ENCODE measurements at places on chromosomes 13 and 19. TPM values are rescaled to one million over a fixed set of nuclear protein-coding genes. Genes with fewer than 3 reads are reported as not detected.

Gene CYP4F12
- total RNA-seq = 4.4 TPM

Gene EPSTI1
- 0.69 TPM for total RNA-seq

Gene KIR3DL1
- not detected for total RNA-seq

Gene HNRNPM
- total RNA-seq = 298 TPM

Gene METTL21C
- not detected for total RNA-seq

- H3K27ac ChIP-seq = no peak overlapping the region
- H3K36me3 ChIP-seq = peaks cover under 1% of the 10 kb centered on the region
- no peak overlapping the region for H3K4me3 ChIP-seq
Measured at GRCh38 chr13:24899601-24900000, 135.6 kb downstream of the RNF17 start.

DNA sequence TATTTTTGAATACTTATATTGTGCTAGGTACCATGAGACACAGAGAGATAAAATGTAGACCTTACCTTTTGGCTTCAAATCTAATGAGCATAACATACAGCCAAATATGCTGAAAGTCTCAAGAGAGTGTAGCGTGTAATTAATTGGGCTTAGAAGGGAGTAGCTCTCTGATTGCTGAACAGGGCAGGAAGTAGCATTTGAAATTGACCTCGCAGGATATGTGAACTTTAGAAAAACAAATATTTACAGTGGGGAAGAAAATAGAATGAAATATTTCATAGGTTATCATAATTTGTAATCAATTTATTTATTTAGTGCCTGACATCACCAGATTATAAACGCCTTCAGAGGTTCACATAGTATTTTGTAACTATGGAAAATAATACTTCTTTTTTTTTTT, 327.1 kb downstream of the RFC3 start:
- no peak overlapping the region for H3K27ac ChIP-seq
- H3K4me3 ChIP-seq = no peak overlapping the region
- DNase-seq = no peak
- no peaks in the 10 kb centered on the region for H3K27me3 ChIP-seq
- H3K4me1 ChIP-seq = no peaks in the 10 kb centered on the region
- H3K36me3 ChIP-seq = no peaks in the 10 kb centered on the region

- H3K27ac ChIP-seq = no peak overlapping the region
- no peaks in the 10 kb centered on the region for H3K27me3 ChIP-seq
- peaks cover under 1% of the 10 kb centered on the region for H3K4me1 ChIP-seq
Measured at GRCh38 chr13:99600318-99600717, 99.0 kb downstream of the TM9SF2 start.

DNA sequence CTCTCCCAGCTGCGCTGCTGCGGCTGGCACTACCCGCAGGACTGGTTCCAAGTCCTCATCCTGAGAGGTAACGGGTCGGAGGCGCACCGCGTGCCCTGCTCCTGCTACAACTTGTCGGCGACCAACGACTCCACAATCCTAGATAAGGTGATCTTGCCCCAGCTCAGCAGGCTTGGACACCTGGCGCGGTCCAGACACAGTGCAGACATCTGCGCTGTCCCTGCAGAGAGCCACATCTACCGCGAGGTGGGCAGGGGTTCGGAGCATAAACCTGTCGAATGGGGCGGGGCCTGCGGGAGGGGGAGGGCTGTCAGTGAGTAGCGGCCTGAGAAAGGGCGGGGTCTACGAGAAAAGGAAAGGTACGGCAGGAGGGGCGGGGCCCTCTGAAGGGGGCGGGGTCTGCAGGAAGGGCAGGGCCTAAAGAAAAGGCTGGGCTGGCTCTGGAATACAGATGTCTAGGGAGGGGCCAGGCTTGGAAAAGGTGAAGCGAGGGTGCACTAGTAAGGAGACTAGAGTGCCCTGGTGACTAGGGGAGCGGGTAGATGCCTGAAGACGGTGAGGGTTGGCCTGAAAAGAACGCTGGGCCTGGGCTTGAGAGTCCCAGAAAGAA, 3.6 kb downstream of the CD37 start:
- H3K36me3 ChIP-seq = peaks cover 11% of the 10 kb centered on the region
- H3K4me3 ChIP-seq = no peak overlapping the region
- H3K4me1 ChIP-seq = peaks cover 6% of the 10 kb centered on the region
- no peaks in the 10 kb centered on the region for H3K27me3 ChIP-seq

GRCh38 chr13:46982856-46983582, 86.2 kb upstream of the HTR2A start:
- H3K4me1 ChIP-seq = no peaks in the 10 kb centered on the region
- H3K27ac ChIP-seq = no peak overlapping the region
- no peaks in the 10 kb centered on the region for H3K36me3 ChIP-seq
- 0 out of 2 replicates have a peak, but pooled peaks cover 9% of the 10 kb centered on the region for H3K27me3 ChIP-seq
- H3K4me3 ChIP-seq = no peak overlapping the region

GRCh38 chr19:459724-460511, 915 bp downstream of the SHC2 start:
- peaks cover 7% of the 10 kb centered on the region for H3K4me1 ChIP-seq
- no peaks in the 10 kb centered on the region for H3K36me3 ChIP-seq
- H3K27me3 ChIP-seq = no peaks in the 10 kb centered on the region
- H3K27ac ChIP-seq = peak overlapping the region; percentile 62

DNA sequence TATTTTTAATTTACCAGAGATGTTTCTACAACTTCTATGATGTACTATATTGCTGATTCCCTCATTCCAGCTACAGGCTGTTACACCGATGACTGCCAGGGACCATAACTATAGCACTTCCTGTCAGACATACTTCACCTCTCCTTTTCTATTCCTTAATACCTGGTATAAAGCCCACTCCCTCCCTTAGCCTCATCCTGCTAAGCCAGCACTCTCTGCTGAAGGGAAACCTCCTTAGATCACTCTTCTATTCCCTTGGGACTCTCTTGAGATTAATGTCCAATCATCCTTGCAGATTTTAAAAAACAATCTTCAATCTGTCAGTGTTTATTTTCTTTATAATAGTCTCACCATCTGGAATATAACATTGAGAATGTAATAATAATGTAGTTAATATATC, 127.9 kb downstream of the DIAPH3 start:
- H3K36me3 ChIP-seq = no peaks in the 10 kb centered on the region
- H3K4me1 ChIP-seq = no peaks in the 10 kb centered on the region
- no peak for DNase-seq
- H3K4me3 ChIP-seq = no peak overlapping the region
- H3K27me3 ChIP-seq = no peaks in the 10 kb centered on the region

DNA sequence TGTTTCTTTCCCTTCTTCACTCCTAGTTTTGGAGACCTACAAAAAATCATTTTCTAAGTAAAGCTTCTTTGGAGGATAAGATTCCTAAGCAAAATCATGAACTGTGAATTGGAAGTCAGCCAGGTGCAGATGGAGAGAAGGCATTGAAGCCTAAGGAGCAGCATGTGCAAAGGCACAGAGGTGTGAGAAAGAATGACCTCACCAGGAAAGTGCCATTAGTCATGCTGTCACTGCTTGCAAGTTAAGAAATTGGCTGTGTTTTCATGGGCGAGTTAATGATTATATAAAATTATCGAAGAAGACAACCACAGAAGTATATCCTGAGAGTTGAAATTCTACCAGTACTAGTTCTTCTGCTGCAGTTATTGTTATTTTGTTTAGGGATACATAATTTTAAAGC, 80.3 kb upstream of the KLHL1 start:
- no peaks in the 10 kb centered on the region for H3K27me3 ChIP-seq
- H3K4me1 ChIP-seq = no peaks in the 10 kb centered on the region
- H3K4me3 ChIP-seq = no peak overlapping the region
- no peak overlapping the region for H3K27ac ChIP-seq
- no peaks in the 10 kb centered on the region for H3K36me3 ChIP-seq
- no peak for DNase-seq

DNA sequence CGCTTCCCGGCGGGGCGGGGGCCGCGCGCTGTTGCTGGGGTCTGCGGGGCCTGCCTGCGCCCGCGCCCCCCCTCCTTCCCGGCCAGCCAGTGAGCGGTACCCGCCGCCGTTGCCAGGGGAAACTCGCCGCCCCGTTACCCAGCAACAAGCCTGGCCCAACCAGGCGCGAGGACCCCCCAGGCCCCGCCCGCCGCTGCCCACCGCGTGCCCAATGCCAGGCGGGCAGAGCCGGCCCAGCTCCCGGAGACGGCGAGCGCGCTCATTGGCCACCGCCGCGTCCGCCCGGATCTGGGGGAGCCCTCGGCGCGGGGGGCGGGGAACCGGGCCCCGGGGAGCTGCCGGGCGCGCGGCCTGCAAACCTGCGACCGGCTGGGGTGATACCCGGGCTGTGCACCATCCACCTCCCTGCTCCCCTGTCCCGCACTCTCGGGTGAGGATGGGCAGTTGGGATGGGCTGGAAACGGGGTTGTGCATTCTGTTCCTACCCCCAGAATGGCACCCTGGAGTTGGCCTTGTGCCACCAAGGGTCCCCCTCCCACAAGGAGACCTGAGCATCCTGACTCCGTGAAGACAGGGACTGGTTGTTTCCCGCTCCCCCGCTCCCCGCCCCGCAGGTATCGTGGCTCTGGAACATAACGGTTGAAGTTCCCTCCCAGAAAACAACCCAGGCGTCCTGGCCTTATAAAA, 8.8 kb upstream of the BBC3 start:
- H3K4me1 ChIP-seq = peaks cover 26% of the 10 kb centered on the region
- no peaks in the 10 kb centered on the region for H3K27me3 ChIP-seq
- no peaks in the 10 kb centered on the region for H3K36me3 ChIP-seq

DNA sequence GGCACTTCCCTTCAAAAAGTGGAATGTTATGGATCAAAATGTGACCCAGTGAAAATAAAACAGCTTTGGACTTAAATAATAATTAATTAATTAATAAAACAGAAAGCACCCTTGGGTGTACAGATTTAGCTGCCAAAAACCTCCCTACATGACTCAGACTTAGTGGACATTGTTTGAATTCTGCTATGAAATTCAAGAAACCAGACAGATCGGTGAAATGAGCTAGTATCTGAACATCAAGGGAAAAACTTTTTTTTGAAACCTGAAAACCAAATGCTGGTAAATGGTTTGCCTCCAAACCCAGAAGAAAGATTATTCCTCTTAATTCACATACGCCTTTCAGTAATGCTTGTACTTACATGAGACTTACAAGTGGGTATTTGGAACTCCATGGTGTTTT, 33.5 kb downstream of the SOX21 start:
- H3K27ac ChIP-seq = no peak overlapping the region
- H3K36me3 ChIP-seq = no peaks in the 10 kb centered on the region
- no peak overlapping the region for H3K4me3 ChIP-seq

DNA sequence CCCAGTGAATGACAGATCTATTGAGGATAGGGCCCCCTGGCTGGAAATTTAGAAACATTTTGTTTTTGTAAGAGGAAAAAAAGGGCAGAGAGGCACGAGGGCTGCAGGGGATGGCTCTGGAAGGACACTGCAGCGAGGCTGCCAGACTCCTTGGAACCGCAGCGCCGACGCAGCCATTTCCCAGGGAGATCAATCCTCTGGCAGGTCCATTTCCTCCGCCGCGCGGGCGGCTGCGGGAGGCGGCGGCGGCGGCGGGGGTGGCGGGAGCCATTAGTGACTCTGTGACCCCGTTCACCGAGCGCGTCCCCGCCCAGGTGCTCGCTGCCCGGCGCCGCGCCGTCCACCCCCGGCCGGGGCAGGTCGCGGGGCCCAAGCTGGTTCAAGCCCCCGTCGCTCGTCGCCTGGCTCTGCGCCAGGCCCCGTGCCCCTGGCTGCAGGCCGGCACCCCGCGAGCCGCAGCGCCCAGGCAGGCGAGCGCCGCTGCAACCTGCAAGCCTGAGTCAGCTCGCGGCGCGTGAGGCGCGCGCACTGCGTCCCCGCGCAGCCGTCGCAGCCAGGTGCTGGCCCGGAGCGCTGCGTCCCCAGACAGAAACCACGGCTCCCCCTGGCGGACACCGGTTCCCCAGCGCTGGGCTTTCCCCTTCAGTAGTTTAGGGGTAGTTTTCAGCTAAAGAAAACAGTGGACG, 192.6 kb downstream of the KATNAL1 start:
- no peaks in the 10 kb centered on the region for H3K36me3 ChIP-seq
- peak overlapping the region; percentile 54 for H3K4me3 ChIP-seq
- peak; percentile 72 for DNase-seq
- peaks cover 25% of the 10 kb centered on the region for H3K4me1 ChIP-seq
- no peaks in the 10 kb centered on the region for H3K27me3 ChIP-seq

- H3K27me3 ChIP-seq = peaks cover under 1% of the 10 kb centered on the region
- H3K27ac ChIP-seq = no peak overlapping the region
- no peak overlapping the region for H3K4me3 ChIP-seq
Measured at GRCh38 chr19:35977446-35978222, 17.4 kb upstream of the SDHAF1 start.

Data from HCT116 (cell line).